Activated naive CD4-positive, alpha-beta T cell treated with Interleukin-2 at 50 U/mL for 16 hours (primary cell): ENCODE measurements at places on chromosomes 2 and 18.

GRCh38 chr18:44178476-44178875 is 502.2 kb upstream of the SETBP1 start:
- DNase-seq: no peak

GRCh38 chr18:23043803-23044376 is 91.4 kb upstream of the CABLES1 start:
- no peak for DNase-seq

DNA sequence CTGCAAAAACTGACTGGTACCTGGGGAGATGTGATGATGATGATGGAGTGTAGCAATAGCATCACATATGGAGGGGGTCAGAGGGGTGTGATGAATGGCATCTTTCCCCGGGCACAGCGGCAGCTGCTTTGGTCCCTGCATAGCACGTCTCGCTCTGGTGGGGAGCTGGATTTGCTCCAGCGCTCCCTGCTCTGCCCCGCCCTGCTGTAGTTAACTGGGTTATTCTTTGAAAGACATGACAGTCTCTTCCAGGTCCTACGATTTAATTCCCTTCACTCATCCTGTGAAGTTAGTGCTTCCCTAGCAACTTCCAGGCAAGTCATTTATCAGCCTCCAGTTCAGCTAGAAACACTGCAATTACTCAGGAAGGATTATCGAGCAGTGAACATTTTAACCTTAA is 463.1 kb downstream of the TSN start:
- DNase-seq: no peak

GRCh38 chr2:113992090-113992489 is 102.2 kb downstream of the ACTR3 start:
- DNase-seq: no peak

DNA sequence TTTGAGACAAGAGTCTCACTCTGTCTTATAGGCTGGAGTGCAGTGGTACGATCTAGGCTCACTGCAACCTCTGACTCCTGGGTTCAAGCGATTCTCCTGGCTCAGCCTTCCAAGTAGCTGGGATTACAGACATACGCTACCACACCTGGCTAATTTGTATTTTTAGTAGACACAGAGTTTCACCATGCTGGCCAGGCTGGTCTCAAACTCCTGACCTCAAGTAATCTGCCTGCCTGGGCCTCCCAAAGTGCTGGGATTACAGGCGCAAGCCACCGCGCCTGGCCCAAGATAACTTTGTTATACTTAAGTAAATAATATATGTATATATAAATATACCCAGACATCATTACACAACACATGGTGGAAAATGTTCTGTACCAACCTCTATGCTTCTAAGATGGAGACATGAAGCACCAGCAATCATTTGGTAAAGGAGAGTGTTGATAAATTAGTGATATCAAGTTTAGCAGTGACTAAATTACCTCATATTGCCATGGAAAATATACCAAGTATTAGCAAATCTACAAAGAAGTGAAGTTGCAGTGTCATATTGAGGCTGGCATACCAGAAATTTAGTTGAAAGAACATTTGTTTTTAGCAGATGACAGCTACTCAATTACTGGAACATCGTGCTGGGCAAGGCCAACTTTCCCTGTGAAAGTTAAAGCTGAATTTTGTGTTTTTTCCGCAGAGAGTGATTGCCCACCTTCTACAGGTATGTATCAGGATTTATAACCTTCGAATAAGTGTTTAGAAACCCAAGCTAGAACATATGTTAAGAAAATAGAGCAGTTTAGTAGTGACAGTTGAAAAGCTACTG is 177.7 kb downstream of the MYCN start:
- no peak for DNase-seq

GRCh38 chr18:77360315-77361190 is 110.9 kb downstream of the GALR1 start:
- no peak for DNase-seq

GRCh38 chr18:73688851-73689711 is 458.6 kb downstream of the FBXO15 start:
- DNase-seq: no peak

DNA sequence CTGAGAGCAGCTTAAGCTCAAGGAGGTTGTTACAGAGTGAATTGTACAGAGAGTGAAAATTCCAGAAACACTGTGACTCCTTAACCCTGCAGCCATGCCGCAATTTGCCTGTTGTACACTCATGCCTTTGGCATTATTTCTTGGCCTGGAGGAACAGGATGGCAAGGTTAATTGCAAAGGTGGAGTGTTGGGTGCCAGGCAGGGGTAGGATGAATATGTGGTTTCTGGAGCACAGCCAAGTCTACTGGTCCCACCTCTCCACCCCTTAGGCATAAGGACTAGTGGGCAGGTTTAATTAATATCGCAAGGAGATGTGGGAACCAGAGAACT is 250.2 kb downstream of the LRRTM1 start:
- DNase-seq: no peak

- DNase-seq: no peak
These were observed 183.9 kb downstream of the NCK2 start for GRCh38 chr2:105928563-105928962.

DNA sequence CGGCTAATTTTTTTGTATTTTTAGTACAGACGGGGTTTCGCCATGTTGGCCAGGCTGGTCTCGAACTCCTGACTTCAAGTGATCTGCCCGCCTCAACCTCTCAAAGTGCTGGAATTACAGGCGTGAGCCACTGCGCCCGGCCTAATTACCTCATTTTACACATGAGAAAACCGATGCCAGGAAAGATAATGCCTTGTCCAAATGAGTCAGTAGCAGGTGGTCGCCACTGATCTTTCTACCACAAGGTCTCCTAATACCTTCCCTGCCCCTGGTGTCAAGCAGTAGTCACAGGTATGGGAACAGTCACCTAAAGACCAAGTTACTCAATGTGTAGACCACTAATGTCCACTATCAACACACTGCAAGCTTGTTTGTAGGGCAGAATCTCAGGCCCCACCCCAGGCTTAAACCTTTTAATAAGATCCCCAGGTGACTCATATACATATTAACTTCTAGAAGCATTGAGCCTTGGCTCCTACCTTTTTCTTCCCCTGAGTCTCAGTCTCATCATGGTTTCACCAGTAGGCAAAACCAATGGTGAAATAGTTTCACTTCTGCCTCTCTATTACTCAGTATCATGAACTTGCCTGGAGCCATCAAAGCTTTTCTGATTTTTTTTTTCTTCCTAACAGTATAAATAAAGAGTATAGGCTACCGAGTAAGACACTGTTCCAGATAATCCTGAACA is 6.9 kb upstream of the EPB41L5 start:
- DNase-seq: no peak
